ENCODE measurements at places on chromosomes 4 and X. TPM values are rescaled to one million over a fixed set of nuclear protein-coding genes. Genes with fewer than 3 reads are reported as not detected.

The MTNR1A gene
- not detected for total RNA-seq

DNA sequence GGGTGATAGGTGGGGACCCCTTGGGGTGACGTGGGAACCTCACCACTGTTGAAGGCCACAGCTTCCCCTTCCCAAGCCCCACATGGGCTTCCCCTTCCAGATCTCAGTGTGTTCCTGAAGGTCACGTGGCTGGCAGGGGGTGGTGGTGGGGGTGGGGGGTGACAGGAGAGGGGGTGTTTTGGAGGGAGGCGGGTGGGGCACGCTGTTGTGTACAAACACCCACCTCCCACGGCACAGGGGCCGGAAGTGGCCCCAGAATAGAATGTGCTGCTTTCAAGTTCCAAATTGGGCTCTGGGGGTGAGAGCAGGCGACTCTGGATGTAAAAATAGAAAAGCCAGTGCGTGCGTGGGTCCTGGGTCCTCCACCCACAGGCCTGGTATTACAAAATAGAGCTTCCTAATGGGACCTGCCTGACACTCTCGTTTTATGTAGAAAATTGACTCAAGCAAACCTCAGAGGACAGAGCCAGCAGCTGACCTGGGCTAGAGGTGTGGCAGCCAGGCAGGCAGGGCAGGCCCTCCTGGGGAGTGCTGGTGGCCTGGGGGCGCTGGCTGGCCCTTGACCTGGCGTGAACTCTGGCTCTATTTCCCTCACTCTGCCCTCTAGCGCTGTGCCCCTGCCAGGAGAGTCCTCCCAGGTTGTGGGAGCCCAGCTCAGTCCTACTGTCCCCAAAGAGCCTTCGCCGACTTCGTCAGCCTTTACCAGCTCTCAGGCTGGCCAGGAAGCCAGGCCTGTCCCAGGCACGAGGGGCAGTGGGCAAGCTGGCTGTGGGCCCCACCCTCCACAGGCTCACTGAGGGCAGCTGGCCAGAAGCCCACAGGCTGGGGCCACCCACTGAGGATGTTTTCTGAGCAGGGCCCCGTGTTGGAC lies 5.4 kb upstream of the SH3BP2 start:
- peak; percentile 35 for DNase-seq

GRCh38 chr4:149344436-149344835 lies 471.2 kb downstream of the IQCM start:
- DNase-seq: no peak

GRCh38 chr4:112318239-112319142 lies 21.3 kb downstream of the ALPK1 start:
- no peak for DNase-seq

- DNase-seq: peak; percentile 67
Observed at GRCh38 chr4:2793586-2794485, 951 bp downstream of the SH3BP2 start.

- DNase-seq: no peak
Observed at GRCh38 chr4:62133977-62134376, 933.9 kb downstream of the ADGRL3 start.

DNA sequence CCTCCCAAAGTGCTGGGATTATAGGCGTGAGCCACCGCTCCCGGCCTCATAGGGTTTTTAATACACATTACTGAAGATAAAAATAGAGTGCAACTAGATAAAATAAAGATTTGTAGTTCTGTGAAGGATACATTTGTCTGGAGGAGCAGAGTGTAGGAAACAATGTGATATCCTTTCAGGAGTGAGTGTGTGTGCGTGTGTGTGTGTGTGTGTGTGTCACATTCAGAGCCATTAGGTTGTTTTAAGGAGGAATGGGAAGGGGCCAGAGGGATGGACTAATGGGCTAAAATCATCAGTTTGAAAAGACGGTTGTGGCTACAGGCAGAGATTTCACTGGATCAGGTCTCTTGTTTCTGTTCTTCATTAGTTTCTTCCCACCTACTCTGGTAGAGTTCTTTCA lies 40.0 kb downstream of the RBPJ start:
- DNase-seq: no peak

The GAGE12H gene
- not detected for total RNA-seq

GRCh38 chr4:26583865-26584652 lies at the start of gene TBC1D19:
Gene TBC1D19, plus strand, starts transcription at chr4:26584084. Its CDS starts 110 bp downstream, at chr4:26584194.
- peak; percentile 82 for DNase-seq

The MCUB gene
- 1.8 TPM for total RNA-seq

DNA sequence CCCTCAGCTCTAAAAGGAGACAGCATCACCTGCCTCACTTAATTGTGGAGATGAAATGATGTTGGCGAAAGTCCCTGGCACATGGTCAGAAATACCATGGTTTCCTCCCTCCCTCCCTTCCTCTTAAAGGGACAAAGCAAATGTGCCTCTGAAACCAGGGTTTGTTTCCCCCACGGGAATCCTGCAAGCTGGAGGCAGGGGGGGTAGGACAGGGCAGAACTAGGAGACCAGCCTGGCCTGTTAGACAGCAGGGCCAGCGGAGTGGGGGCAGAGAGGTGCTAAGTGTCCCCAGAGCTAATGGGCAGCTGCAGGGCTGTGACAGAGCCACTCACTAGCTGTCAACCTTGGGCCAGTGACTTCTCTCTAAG lies 5.7 kb downstream of the RTL5 start:
- DNase-seq: no peak

- no peak for DNase-seq
Observed at GRCh38 chr4:189443341-189443740, 497.3 kb upstream of the FRG1 start.

DNA sequence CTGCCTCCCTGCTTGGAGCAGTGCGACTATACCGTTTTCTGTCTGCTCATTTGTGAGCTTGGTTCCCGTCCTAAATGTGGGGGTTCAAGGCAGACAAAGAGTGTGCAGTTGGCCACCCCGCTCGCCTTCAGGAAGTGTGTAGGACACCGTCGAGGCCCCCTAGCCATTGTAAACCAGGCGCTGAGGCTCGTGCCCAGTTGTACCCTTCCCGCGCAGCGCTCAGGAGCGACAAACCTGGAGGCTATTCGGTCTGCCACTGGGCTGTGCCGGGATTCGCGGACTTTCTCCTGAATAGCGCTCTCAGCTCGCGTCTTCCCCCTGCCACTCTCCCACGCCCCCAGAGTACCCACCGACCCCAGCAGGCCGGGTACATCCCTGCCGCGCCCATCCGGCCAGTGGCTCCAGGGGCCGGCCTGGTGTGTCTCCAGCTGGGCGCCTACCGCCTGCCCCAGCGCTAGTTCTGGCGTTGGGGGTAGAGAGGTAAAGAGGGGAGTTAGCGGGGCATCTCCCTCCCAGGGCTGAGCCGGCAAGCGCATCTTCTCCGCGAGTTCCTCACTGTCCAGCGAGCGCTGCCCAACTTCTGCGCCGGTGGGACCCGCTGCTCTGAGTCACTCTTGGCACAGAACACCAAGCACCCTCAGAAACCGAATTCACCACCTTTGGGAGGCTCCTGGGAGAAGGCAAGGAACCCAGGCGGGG lies 880 bp upstream of the LONRF3 start:
- DNase-seq: no peak

DNA sequence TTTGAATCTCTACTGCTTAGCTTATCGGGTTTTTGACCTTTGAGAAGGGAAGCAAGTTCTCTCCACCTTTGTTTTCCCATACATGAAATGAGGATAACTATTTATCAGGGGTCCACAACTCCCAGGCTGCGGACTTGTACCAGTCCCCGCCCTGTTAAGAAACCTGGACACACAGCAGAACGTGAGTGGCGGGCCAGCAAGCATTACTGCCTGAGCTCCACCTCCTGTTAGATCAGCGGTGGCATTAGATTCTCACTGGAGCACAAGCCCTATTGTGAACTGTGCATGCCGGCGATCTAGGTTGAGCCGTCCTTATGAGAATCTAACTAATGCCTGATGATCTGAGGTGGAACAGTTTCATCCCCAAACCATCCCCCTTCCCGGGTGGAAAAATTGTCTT lies 579.5 kb downstream of the GALNTL6 start:
- DNase-seq: no peak

The SMARCA1 gene
- total RNA-seq: 44.2 TPM

The SLC2A9 gene
- 49.0 TPM for total RNA-seq

- no peak for DNase-seq
Observed at GRCh38 chr4:114980932-114981708, 132.3 kb downstream of the NDST4 start.

DNA sequence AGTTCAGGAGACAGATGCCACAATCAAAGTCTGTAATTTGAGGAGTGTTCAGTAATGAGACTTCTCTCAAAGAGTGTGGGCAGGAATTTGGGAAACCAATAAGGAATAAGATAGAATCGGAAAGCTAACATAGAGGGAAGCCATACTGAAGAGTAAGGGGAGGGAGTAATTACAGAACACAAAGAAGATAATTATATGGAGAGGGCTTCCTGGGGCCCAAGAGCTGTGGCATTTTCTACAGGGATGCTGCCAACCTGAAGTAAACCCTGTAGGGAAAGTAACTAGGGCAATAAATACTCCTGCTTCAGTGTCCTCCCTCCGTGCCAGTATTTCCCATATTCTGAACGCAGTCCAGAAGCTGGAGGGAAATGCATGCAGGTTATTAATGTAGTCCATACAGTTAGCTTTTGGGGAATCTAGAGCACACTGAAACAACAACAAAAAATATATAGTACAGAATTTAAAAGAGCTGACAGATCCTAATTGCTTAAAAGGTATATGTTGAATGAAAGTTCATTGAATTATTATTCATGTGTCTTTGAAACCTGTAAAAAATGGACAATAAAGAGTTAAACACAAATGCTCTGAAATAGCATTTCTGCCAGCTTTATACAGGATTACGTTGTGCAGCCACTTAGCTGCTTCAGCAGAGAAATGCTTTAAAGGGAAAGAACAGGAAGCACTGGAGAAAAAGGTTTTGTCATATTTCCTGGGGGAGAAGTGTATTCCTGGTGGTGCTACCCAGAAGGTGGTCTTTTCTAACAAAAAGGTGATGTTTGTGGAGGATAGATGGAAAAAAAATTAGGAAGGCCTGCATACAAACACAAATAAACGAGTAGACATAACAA lies 48.0 kb downstream of the CXXC4 start:
- DNase-seq: no peak

The NOX1 gene
- not detected for total RNA-seq

DNA sequence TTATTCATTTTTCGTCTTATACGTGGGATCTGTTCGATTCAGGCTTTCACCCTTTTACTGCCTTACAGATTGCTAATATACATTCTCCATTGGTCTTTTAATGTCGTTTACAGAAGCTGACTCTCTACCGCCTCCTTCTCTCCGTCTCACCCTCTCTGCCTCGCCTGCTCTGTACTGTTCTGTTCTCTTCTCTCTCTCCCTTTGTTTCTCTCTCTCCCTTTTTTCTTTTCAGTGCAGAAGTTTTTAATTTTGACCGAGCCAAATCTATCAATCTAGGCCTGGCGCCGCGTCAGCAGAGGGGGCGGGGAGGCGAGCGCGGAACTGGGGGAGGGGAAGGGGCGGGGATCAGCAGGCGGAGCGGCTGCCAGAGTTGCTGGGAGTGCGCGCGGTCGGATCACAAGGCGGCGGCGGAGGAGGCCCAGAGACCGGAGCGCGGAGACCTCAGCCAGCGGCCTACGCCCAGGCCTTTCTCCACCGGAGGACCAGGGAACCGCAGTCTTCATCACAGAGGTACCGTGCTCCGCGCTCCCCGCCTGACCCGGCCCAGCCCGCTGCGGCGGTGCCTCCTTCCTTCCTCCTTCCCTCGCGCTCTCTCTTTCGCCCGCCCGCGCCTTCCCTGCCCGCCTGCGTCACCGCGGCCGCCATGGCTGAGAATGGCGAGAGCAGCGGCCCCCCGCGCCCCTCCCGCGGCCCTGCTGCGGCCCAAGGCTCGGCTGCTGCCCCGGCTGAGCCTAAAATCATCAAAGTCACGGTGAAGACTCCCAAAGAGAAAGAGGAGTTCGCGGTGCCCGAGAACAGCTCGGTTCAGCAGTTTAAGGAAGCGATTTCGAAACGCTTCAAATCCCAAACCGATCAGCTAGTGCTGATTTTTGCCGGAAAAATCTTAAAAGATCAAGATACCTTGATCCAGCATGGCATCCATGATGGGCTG lies at the start of gene UBQLN2:
TSS of gene UBQLN2 (plus strand) at position 397 of the 931 bp plus-strand sequence. CDS start at position 644, 247 bp downstream.
- peak; percentile 81 for DNase-seq

The RHOXF1 gene
- total RNA-seq: not detected

DNA sequence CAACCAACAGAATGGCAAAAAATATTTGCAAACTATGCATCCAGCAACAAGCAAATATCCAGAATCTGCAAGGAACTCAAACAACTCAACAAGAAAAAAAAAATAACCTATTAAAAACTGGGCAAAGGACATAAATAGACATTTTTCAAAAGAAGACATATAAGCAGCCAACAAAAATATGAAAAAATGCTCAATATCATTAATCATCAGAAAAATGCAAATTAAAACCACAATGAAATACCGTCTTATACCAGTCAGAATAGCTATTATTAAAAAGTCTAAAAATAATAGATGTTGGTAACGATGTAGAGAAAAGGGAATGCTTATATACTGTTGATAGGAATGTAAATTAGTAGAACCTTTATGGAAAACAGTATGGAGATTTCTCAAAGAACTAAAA lies 53.4 kb downstream of the WDR19 start:
- DNase-seq: no peak

GRCh38 chr4:163540977-163541376 lies 46.5 kb downstream of the TMA16 start:
- DNase-seq: no peak

GRCh38 chr4:86129546-86129945 lies 230.3 kb downstream of the MAPK10 start:
- no peak for DNase-seq

The TENM3 gene
- 16.8 TPM for total RNA-seq

The SMPX gene
- 0.09 TPM for total RNA-seq

- no peak for DNase-seq
Observed at GRCh38 chr4:76772498-76773106, 125.3 kb downstream of the SOWAHB start.

- DNase-seq: no peak
Observed at GRCh38 chrX:45083314-45083713, 117.4 kb downstream of the DIPK2B start.

GRCh38 chr4:17811078-17811603 lies 362 bp downstream of the NCAPG start:
- DNase-seq: no peak

DNA sequence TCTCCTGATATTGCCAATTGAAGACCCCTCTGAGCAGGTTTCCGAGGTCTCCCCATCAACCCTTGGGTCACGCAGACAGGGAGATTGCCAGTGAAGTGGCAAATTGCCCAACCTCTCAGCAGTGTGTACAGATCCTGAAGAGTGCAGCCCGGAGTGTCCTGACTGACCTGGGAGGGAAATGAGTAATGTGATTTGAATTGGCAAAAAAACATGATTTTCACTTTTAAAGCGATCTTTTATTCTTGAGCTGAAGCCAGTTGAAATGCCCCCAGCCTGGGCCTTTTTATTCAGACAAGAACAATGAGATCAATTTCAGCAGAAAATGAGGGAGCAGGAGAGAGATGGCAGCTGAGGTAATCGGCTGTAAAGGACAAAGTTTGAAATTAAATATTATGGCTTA lies 401.8 kb downstream of the RAPGEF2 start:
- no peak for DNase-seq

- DNase-seq: no peak
Observed at GRCh38 chr4:46820154-46820553, 88.9 kb downstream of the COX7B2 start.

All from liver (tissue), 10 donors.